ENCODE measurements at places on chromosomes 3 and 15. TPM values are rescaled to one million over a fixed set of nuclear protein-coding genes. Genes with fewer than 3 reads are reported as not detected.

EBLN2 gene
- 3.2 TPM for total RNA-seq

HTR3E gene
- not detected for total RNA-seq

- DNase-seq = no peak
Measured at GRCh38 chr15:66955871-66956585, 109.4 kb upstream of the SMAD3 start.

DNA sequence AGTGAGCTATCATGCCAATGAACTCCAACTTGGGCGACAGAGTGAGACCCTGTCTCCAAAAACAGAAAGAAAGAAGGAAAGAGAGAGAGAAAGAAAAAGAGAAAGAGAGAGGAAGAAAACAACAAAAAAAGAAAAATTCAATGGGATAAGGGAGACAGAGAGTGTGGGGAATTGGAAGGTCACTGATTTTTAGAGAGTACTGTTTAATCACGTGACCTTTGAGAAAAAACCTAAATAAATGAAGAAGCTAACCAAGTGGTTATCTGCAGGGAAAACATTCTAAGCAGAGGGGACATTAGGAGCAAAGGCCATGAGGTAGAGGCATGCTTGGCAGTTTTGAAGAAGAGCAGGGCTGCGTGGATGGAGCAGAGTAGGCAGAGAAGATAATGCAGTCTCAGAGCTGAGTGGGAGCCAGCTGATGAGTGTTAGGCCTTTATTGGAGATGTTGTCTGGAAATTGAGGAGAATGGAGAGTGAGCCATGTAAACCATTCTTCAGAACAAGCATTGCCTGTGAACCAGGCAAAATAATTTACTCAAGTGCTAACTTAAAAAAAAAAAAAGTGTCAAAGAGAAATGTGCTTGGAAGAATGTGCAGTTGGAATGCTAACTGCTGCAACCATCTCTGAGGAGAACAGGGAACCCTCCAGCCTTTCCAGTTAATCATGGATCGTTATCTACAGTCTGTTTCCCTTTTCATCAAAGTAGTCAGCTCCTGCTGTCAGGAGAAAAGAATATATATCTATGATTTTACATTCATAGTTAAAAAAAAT, 377.3 kb upstream of the SEMA6D start:
- DNase-seq = no peak

DNA sequence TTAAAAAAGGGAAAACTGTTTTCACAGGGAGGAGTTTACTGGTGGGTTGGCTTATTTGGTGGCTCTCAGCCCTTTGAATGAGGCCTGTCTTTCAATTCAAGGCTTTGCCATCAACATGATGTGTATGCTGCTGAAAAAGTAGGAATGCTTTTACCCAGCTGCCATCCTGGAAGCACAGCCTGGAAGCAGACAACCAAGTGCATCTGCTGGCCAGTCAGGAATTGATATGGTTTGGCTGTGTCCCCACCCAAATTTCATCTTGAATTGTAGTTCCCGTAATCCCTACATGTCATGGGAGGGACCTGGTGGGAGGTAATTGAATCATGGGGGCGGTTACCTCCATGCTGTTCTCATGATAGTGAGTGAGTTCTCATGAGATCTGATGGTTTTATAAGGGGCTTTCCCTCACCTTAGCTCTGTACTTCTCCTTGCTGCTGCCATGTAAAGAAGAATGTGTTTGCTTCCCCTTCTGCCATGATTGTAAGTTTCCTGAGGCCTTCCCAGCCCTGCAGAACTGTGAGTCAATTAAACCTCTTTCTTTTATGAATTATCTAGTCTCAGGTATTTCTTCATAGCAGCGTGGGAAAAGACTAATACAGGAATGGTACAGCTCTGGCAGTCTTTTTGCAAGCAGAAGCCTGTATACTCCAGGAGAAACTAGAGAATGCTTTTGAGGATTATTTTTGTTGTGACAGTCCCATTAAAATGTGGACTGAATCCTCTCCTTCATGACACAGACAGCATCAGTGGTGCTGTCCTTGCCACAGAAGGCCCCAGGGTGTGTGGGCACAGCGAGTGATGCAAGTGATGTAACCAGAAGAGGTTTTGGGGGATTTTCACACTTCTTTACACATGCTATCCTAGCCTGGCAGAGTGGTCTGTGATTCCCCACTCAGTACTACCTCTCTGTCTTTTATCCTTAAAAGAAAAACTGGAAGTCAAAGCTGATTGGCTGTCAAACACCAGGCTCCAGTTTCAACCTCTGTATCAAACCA, 20.0 kb downstream of the PLCL2 start:
- peak; percentile 36 for DNase-seq

DNA sequence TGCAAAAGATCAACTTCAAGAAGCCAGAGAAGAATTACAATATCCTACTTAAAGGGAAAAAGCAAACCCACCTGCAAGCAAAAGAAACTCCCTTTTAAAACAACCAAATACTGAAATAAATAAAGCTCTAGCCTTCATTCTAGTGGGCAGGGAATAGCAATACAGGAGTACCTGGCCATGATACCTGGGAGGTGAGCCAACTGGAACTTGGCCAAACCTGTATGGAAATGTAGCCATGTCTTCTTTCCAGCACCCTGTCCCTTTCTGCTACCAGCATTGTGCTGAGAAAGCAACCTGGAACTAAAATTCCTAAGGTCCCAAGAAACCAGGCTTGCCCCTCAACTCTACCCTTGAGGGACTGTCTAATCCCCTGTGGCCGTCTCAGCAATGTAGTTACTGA, 530.0 kb downstream of the EPHB1 start:
- no peak for DNase-seq

GRCh38 chr3:183554377-183554776, 1.1 kb downstream of the KLHL6 start:
- no peak for DNase-seq

DNA sequence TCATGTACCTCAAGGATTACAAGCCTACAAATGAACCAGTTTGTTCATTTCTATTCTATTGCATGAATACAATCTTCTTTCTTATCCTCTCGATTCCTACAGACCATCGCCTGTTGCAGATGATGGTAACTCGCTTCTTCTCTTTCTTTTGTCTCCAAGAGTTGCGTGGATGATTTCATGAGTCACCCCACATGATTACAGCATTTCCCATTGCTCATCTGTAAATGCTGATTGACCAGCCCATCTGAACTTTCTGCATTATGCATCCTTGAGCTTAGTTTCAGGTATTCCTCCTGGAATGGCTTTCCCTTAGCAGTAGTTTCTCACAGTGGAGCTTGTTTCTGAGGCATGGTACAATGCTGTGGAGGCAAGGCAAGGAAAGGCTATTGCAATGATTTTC, 109.6 kb upstream of the TOPAZ1 start:
- no peak for DNase-seq

DNA sequence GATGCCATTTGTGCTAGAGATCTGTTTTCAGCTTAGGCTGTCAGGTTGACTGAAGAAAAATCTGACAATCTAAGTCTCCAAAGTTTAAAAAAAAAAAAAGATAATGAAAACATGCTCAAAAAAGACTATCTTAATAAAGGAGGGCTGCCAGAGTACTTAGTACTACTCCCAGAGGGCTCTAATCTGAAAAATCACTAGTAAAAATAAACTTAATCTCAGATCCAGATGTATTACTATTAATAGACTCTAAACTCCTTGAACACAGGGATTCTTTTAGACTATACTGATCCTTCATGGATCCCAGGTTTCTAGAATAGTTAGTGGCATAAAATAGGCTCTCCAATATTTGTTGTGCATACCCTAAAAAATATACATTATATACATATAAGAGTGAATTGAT, 34.0 kb downstream of the TOPBP1 start:
- DNase-seq = no peak

All from activated T-cell treated with anti-CD3 and anti-CD28 coated beads, Interleukin-2, amount 50 U/mL, for 4 hours (primary cell).